Stimulated activated CD4-positive, alpha-beta T cell treated with anti-CD3 and anti-CD28 coated beads, Interleukin-15, amount 100 ng/mL, for 24 hours (primary cell): ENCODE measurements at places on chromosomes 1 and 21.

DNA sequence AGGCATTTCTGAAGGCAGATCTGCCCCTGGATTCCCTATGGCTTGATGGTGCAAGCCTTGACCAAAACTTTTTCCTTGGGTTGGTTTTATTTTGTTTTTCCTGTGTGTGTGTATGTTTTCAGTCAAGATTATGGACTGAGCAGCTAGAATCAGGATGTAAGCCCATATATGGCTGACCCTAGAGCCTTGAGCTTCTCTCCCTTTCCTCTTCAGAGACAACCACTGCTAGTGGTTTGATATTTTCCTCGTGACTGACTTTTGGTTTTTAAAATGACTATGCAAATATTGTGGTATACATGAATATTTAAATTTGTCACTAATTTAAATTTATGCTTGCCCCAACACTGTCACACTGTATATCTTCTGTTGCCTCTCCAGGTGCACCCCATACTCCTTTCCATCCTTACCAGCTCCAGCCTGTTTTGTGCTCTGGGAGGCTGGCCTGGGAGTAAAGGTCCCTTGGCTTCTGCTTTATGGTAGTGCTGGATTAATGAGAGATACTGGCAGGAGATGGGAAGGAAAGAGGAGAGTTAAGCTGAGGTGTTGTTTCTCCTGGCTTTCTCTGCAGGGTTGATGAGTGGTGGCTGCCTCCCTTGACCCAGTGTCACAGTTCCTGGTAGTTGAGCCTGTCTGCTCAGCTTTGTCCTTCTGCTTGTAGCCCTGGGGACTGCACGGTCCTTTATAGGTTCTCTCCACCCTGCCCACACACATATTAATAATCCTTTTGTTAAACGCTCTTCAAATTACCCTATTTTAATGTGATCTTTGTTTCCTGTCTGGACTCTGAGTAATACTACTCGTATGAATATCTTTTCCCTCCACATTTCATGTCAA is 44.4 kb downstream of the RWDD3 start:
- no peak for DNase-seq

DNA sequence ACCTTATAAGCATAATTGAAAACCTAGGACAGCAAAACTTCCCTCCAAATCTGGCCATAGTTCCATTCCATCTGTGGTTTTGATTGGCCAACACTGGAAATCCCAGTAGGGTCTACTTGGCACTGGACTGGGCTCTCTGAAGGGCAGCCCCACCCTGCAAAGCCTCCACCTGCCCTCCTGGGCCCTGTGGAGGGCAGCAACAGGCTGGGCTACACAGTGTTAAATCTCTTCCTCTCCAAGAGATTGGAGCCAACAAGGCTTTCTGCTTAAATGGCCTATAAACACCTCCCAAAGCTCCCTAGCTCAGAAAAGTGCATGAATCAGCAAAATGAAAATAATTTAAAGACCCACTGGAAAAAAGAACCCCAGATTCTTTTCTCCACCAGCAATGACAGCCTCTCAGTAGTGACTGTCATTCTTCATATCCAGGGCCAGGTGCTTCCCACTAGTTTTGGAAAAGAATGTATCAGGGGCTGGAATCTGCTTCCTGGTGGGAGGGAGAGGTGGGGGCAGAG is 58.5 kb downstream of the BEND5 start:
- no peak for DNase-seq

DNA sequence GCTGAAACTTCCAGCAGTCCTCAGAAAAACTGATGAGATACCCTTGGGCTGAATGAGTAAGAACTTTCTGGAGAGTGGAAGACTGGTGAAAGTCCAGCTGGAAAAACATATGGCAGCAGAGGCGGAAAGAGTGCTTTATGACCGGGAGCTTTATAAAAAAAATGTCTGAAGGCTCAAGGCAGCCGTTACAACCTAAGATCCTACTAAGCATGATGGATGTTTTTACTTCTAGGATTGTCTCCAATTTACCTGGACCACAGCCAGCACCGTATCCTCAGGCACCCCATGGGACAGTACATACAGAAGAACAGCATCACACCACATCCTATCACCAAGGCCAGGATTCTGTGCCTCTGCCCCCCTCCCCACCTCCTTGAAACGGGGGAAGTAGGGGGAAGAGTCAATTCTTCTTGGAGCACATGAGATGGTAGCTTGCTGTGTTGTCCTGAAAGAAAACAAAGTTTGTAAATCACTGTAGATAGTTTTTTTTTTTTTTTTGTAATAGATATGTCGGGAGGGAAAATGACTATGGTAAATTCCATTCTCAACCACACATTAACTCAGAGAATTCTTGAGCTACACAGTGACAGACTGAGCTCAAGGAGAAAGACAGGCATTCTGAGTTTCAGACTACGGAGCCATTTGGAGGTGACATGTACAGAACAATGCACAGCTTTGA is 11.8 kb upstream of the IRF2BP2 start:
- no peak for DNase-seq

- DNase-seq: no peak
Measured at GRCh38 chr1:22101995-22102394, 40.9 kb downstream of the WNT4 start.

DNA sequence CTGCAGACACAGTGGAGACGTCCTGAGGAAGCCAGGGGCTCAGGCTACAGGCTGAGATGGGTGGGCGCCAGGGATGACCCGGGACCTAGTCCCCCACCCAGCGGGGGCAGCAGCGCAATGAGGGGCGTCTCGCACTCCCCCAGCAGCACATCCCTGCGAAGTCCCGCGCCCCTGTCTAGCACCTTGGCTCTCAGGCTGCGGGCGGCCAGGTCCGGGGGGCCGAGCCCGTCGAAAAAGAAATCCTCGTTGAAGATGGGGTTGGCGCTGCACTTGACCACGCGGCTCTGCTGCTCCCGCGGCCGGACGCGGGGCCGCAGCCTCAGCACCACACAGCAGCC is 1.8 kb downstream of the C2CD4D start:
- peak; percentile 23 for DNase-seq

GRCh38 chr1:204989266-204990058 is 53.5 kb upstream of the CNTN2 start:
- DNase-seq: peak; percentile 68

DNA sequence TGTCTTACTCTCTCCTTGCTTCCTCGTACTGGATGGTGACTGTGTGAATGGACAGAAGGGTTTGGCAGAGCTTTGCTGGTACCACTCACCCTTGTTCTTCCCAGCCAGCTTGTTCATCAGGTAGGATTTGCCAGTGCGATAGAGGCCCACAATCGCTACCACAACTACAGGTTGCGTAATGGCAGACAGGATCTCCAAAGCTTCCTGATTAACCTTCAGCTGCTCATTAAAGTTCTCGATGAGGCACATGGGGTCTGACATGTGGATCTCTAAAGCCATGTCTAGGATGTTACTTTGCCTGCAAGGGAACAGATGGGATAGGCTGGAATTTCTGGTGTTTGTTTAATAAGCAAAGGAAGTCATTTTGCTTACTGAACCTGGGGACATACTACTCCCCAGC is 3.4 kb downstream of the GBP5 start:
- no peak for DNase-seq

DNA sequence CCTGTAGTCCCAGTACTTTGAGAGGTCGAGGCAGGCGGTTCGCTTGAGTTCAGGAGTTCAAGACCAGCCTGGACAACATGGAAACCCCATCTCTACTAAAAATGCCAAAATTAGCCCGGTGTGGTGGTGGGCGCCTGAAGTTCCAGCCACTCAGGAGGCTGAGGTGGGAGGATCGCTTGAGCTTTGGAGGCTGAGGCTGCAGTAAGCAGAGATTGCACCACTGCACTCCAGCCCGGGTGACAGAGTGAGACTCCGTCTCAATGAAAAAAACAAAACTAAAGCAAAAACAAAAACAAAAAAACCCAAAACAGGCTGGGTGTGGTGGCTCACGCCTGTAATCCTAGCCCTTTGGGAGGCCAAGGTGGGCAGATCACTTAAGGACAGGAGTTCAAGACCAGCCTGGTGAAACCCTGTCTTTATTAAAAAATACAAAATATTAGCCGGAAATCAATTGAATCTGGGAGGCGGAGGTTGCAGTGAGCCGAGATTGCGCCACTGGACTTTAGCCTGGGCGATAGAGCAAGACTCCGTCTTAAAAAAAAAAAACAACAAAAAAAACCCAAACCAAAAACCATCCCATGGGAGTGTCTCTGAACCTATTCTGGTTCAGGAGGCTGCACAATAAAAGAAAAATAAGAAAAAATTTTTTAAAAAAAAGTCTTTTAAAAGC is 1.7 kb upstream of the CGN start:
- DNase-seq: no peak

GRCh38 chr1:114318961-114319360 is 165.3 kb upstream of the SYT6 start:
- DNase-seq: no peak

GRCh38 chr1:110668549-110668948 is 6.2 kb downstream of the KCNA3 start:
- no peak for DNase-seq

DNA sequence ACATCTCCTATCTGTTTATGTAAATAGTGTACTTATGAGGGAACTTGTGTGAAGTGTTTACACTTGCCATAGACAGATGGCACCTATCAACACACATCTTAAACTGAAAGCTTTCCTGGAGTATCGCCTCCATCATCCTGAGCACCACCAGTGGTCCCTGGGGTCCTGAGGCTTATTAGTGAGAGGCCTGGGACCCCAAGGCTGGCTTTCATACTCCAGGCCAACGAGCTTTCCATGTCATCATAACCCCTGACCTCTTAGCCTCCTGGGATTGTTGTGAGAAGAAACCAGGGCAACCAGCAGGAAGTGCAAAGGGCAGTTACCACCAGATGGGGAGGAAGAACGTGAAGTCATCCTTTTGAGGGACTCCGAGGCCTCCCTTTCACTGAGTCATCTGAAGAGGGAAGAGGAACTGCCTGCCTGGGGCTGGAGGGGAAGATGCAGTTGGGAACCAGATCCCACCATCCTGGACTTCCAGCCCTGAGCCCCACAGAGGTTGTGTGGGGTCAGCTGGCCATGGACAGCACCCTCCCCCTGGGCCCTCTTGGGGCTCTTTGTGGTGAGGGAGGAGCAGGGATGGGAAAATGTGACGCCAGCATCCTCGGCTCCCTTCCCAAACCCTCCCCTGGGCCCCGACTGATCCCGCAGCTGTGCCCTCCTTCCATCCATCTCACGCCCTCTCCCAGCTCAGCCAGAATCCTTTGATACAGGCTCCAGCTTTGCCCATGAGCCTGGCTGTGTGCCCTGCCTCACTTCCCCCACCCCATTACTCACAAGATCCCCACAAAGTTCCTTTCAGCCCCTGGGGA is 5.8 kb downstream of the INKA2 start:
- DNase-seq: no peak

DNA sequence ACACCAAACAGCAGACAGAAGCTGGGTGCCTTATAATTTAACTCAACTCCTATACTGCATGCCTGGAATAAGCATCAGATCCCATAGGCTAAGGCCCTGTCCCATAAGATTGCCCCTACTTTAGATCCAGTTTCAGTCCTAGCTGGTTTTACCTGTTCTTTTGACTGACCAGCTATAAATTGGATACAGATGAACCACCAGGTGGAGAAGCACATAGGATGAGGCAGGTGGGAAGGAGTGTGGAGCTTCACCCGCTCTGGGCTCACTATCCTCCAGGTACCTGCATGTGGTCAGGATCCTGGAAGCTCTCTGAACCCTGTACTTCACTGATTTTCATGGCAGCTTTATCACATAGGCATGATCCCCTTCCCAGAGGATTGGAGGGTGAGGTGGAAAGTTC is 51.3 kb downstream of the MAST2 start:
- no peak for DNase-seq

DNA sequence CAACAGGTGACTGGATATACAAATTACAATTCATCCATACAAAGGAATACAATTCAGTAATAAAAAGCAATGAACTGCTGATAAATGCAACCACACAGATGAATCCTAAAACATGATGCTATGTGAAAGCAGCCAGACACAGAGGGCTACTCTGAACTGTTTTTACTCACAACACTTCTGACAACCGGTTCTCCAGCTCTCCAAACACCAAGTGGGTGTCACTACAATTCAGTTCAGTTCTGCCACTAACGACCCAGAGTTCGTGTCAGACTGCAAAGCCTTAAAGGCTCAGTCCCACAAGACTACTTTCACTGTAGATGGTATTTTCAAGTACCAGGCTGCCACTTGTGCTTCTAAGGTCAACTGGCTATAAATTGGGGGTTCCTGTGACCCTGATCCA is 119.4 kb downstream of the SLC16A1 start:
- DNase-seq: no peak

DNA sequence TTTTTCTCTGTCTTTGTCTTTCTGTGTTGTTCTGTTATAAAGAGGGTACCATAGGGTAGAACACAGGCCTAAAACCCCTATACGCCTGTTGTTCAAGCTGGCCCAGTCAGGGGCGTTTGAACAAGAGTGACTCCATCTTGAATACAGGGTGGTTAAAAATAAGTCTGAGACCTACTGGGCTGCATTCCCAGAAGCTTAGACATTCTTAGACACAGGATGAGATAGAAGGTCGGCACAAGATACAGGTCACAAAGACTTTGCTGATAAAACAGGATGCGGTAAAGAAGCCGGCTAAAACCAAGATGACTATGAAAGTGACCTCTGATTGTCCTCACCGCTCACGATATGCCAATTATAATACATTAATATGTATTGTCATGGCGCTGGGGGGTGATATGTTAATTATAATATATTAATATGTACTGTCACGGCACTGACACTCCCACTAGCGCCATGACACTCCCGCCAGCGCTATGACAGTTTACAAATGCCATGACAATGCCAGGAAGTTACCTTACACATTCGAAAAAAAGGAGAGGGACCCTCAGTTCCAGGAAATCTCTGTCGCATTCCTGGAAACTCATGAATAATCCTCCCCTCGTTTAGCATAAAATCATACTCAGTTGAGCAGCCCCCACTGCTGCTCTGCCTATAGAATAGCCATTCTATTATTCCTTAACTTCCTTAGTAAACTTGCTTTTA is 58.5 kb upstream of the KLHDC7A start:
- DNase-seq: no peak

GRCh38 chr21:45919593-45919992 is 62.0 kb upstream of the COL6A1 start:
- no peak for DNase-seq

DNA sequence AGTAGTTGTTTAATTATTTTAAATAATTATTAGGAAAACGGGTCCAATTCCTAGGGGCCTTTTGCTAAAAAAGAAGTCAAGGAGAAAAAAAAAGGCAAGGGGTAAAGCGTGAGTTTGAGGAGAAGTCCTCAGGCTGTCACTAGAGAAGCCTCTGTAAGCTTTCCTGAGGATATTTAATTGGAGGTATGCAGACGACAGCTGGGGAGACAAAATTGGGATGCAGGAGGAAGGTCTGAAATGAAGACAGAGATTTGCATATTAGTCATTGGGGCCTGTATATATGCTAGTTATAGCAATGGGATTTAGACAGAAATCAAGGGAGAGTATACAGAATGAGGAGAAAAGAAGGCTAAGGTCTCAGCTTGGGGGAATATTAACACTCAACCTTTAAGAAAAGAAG is 8.6 kb downstream of the ATP6V1G3 start:
- no peak for DNase-seq

GRCh38 chr1:1928231-1929101 is 9.4 kb upstream of the TMEM52 start:
- no peak for DNase-seq
